ENCODE measurements at places on chromosomes 6 and 20.

DNA sequence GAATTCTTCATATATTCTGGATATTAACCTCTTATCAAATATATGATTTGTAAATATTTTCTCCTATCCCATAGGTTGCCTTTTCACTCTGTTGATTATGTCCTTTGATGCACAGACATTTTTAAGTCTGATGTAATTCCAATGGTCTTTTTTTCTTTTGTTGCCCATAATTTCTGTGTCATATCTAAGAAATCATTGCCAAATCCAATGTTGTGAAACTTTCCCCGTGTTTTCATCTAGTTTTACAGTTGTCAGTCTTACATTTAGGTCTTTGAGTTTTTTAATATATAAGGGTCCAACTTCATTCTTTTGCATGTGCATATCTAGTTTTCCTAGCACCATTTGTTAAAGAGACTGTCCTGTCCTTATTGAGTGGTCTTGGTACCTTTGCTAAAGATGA is 111.5 kb downstream of the SESN1 start:
- DNase-seq = no peak

GRCh38 chr6:84696166-84696565 is 68.2 kb downstream of the TBX18 start:
- no peak for DNase-seq

DNA sequence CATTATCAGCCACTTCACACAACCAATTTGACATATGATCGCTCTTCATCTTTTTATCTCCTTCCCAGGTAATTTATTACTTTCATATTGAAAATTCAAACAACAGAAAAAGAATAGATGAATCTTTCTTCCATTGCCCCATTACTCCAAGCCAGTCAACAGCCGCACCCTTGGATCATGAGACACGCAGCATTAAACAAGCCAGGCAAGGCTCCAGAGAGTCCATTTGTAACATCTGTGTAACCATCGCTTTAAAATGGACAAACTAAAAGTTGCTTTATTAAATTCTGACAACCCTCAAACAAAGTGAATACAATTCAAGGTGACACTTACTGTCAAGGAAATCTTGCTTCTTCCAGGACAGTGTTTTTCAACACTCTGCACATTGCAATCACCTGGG is 200.3 kb downstream of the EPM2A start:
- DNase-seq = no peak

DNA sequence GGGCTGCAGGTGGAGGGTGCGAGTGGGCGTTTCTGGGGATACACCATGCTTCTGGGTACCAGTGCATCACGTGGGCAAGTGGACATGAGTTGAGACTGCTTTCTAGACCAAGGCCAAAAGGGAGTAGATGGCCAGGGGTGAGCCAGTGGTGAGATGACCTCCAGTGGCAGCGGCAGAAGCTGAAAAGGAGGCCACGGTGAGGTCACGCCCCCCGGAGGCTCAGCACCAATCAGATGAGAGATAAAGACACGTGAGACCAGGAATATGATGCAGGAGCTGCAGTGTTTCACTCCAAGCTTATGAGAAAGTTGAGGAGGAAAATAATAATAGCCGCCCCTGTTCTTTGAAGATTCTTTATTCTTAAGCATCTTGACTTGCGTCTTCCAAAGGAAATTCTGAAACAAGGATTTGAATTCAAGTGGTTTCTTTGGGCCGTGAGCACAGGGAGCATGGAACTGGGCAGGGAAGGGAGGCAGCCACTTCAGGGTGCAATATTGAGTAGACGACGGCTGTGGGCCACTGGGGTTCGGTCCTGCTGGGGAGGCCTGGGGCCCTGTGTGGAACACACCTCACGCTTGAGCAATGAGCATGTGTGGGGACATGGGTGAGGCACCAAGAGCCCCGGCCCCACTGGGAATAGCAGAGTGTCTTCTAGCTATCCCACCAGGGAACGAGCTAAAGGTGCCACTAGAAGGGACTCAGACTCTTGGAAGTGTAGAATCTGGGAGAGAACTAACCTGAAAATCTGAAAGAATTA is 156.7 kb upstream of the LRFN2 start:
- no peak for DNase-seq

GRCh38 chr6:118935978-118936703 is 1.2 kb upstream of the MCM9 start:
- no peak for DNase-seq

GRCh38 chr6:150717419-150717818 is 117.7 kb downstream of the PLEKHG1 start:
- DNase-seq = no peak
